Activated CD4-positive, alpha-beta memory T cell treated with anti-CD3 and anti-CD28 coated beads for 36 hours (primary cell): ENCODE measurements at places on chromosomes 2 and 18.

DNA sequence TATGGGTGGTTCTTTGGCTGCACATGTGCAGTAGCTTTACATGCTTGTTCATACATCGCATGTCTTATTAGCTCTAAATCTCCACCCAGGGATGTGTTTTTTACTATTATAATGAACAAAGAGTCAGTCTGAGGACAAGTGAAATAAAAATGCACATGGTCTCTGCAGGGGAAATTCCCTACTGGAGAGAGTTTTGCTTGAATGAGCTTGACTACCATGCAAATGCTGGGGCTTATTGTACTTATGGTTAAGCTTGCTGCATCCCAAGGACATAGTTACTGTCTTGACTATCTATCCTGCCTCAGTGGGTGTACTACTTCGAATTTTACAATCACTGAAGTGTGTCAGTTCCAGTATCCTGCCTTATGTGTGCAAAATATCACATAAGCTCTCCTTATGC is 362.7 kb downstream of the TDRD15 start:
- no peaks in the 10 kb centered on the region for H3K27me3 ChIP-seq
- no peak overlapping the region for H3K4me3 ChIP-seq
- no peaks in the 10 kb centered on the region for H3K36me3 ChIP-seq
- DNase-seq: no peak

GRCh38 chr18:8602040-8602439 is 7.2 kb upstream of the RAB12 start:
- DNase-seq: no peak
- no peak overlapping the region for H3K4me3 ChIP-seq

GRCh38 chr2:48424866-48425265 is 105.1 kb upstream of the STON1 start:
- no peak overlapping the region for H3K4me3 ChIP-seq
- peaks cover 12% of the 10 kb centered on the region for H3K4me1 ChIP-seq
- no peaks in the 10 kb centered on the region for H3K36me3 ChIP-seq
- no peak overlapping the region for H3K27ac ChIP-seq
- peaks cover 6% of the 10 kb centered on the region for H3K27me3 ChIP-seq

GRCh38 chr2:76861708-76862107 is 660.5 kb downstream of the LRRTM4 start:
- no peak overlapping the region for H3K4me3 ChIP-seq
- H3K36me3 ChIP-seq: no peaks in the 10 kb centered on the region
- H3K27me3 ChIP-seq: no peaks in the 10 kb centered on the region
- no peaks in the 10 kb centered on the region for H3K4me1 ChIP-seq
- H3K27ac ChIP-seq: no peak overlapping the region

GRCh38 chr2:129465045-129465444 is 514.4 kb upstream of the RAB6C start:
- no peak overlapping the region for H3K4me3 ChIP-seq
- H3K4me1 ChIP-seq: no peaks in the 10 kb centered on the region
- DNase-seq: no peak
- H3K27me3 ChIP-seq: no peaks in the 10 kb centered on the region

DNA sequence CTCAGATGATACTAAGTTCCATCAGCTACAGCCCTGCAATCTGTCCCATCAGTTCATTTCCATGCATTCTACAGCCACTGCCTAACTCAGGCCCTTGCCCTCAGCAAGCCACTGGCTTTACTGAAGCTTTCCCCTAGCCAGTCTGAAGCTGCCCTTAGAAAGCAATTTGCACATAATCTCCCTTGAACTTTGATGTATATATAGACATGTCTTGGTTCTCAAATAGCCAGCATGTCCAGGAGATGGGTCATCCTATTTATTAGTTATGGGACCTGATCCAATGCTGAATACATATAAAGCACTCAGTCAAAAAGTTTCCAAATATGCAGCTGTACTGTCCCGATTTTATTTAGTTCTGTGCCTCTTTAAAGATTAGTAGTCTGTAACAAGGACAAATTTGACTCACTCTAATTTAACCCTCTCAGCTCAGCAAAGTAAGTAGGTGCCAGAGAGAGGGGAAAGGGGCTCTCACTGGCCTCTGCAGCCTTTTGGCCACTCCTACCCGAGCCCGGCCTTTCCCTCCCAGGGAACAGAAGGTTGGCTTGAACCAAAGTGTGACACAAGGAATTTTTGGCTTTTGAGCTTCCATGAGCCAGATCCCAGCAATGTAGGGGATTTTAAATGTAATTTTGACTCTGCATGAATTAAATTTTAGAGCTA is 70.7 kb downstream of the CCDC93 start:
- no peak for DNase-seq
- H3K4me3 ChIP-seq: no peak overlapping the region
- H3K27me3 ChIP-seq: no peaks in the 10 kb centered on the region
- no peaks in the 10 kb centered on the region for H3K4me1 ChIP-seq
- no peak overlapping the region for H3K27ac ChIP-seq

DNA sequence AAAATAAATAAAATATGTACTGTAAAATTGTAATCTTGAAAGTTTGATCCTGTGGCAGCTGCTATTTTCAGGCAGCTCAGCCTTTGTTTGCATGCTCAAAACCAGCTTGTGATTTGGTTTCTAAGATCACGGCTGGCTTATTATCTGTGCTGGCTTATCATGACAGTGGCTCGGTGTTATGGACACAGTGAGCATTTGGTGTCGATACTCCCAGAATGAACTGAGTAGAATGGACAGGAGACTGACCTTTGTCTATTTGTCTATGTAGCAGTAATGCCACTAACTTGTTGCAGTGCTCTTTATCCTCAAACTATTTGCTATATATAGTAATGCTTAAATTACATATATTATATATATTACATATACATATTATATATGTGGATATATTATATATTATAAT is 58.8 kb downstream of the NEDD4L start:
- H3K27me3 ChIP-seq: peaks cover 8% of the 10 kb centered on the region
- H3K36me3 ChIP-seq: no peaks in the 10 kb centered on the region

DNA sequence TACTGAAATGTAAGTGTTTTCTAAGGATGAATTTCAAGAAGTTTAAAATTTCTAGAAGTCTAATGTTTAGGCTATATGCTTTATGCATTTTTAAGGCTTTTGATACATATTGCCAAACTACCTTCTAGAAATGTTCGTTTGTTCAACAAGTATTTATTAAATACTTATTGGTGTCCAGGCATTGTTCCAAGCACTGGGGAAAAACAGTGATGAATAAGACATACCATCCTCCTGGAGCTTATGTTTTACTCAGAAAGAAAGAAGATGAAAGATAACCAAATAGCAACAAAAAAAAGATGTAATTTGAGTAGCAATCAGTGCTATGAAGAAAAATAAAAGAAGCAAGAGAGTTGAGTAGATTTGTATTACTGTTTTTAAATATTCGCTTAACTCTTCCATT is 692.9 kb downstream of the SLC4A3 start:
- no peaks in the 10 kb centered on the region for H3K4me1 ChIP-seq
- no peak overlapping the region for H3K4me3 ChIP-seq
- H3K27me3 ChIP-seq: no peaks in the 10 kb centered on the region
- DNase-seq: no peak

GRCh38 chr2:237498341-237498740 is 11.3 kb downstream of the MLPH start:
- H3K36me3 ChIP-seq: no peaks in the 10 kb centered on the region
- H3K27ac ChIP-seq: no peak overlapping the region
- no peak overlapping the region for H3K4me3 ChIP-seq
- H3K27me3 ChIP-seq: peaks cover 39% of the 10 kb centered on the region
- DNase-seq: no peak

- no peaks in the 10 kb centered on the region for H3K4me1 ChIP-seq
- H3K27me3 ChIP-seq: no peaks in the 10 kb centered on the region
- H3K27ac ChIP-seq: no peak overlapping the region
- H3K36me3 ChIP-seq: no peaks in the 10 kb centered on the region
Measured at GRCh38 chr2:112891385-112891831, 19.6 kb upstream of the IL37 start.

DNA sequence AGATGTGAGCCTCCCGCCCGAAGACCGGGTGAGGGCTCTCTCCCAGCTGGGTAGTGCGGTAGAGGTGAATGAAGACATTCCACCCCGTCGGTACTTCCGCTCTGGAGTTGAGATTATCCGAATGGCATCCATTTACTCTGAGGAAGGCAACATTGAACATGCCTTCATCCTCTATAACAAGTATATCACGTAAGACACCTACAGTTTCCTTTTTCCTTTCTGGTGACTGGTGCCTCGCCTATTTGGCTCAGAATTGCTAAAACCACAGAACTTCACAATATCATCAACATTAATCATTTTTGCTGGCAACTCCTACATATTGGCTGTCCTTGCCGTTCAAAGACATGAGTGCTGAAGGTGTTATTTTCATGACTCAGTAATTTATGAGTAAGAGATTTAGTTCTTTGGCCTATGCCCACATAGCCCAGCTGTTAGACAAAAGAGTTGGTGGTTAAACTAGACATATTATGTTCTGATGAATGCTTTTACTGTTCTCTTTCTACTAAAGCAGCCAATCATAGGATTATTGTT is 2.2 kb downstream of the STAMBP start:
- H3K36me3 ChIP-seq: peaks cover 38% of the 10 kb centered on the region
- H3K27ac ChIP-seq: peak overlapping the region; percentile 91
- DNase-seq: peak; percentile 60
- peak overlapping the region; percentile 96 for H3K4me3 ChIP-seq
- H3K4me1 ChIP-seq: peaks cover 53% of the 10 kb centered on the region

DNA sequence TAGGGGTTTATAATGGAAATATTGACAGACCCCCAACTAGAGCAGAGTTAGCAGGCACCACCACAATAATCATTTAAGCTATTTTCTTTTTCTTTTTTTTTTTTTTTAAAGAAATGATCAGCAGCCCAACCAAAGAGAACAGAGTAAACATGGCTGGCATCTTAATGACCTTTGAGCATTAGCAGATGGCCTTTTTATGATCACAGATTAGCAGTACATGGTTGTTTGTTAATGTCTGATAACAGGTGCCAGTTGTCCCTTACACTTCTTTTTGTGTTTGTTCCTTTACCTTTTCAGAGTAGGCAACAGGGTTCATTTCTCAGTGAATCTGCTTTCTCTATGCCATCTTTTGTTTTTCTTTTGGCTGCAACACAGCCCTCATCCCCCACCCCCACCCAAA is 747.0 kb downstream of the BCL11A start:
- no peaks in the 10 kb centered on the region for H3K4me1 ChIP-seq
- H3K27me3 ChIP-seq: no peaks in the 10 kb centered on the region

GRCh38 chr2:234550056-234550455 is 53.2 kb upstream of the ARL4C start:
- H3K4me3 ChIP-seq: no peak overlapping the region
- DNase-seq: no peak
- H3K27ac ChIP-seq: no peak overlapping the region
- H3K4me1 ChIP-seq: peaks cover 2% of the 10 kb centered on the region

- no peak overlapping the region for H3K4me3 ChIP-seq
- H3K4me1 ChIP-seq: no peaks in the 10 kb centered on the region
- peaks cover 32% of the 10 kb centered on the region for H3K27me3 ChIP-seq
- no peak for DNase-seq
- no peak overlapping the region for H3K27ac ChIP-seq
Measured at GRCh38 chr2:70777450-70777849, 9.4 kb upstream of the ADD2 start.

DNA sequence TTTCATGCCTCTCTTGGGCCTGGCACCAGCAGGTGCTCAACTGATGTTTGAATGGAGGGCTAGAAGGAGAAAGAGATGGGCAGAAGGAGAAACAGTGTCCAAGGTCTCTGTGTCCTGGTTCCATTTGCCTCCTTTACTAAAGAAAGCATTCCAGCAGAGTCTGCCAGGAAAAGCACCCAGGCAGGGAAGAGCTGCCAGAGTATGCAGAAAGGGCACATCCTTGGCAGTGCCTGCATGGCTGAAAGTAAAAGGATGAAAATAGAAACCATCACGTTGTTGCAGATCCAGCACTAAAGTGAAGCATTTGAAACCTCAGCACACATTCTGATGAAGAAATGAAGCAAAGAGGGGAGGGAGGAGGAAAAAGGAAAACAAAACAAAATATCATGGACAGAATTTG is 142.2 kb downstream of the ESCO1 start:
- no peak overlapping the region for H3K27ac ChIP-seq
- H3K4me3 ChIP-seq: no peak overlapping the region
- peaks cover 11% of the 10 kb centered on the region for H3K27me3 ChIP-seq
- no peaks in the 10 kb centered on the region for H3K4me1 ChIP-seq
- DNase-seq: no peak

DNA sequence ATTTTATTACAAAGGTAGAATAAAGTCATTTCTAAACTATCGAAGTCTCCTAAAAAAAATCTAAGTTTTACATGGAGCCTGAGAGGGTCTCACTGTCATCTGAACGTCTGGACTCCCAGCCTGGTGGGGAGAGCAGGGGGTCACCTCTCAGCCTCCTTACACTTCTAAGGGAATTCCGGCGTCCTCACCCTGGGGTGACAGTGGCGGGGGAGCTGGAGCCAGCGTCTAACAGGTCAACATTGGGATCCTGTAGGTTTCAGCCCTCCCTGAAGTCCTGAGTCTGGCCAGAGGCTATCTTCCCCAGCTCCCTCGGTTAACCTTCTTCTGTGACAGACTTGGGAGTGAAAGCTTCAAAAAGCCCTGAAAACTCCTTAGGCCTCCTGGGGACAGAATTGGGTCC is 34.6 kb upstream of the GLI2 start:
- H3K27me3 ChIP-seq: peaks cover 9% of the 10 kb centered on the region
- H3K27ac ChIP-seq: no peak overlapping the region
- DNase-seq: no peak

- no peaks in the 10 kb centered on the region for H3K27me3 ChIP-seq
- DNase-seq: no peak
- no peaks in the 10 kb centered on the region for H3K4me1 ChIP-seq
Measured at GRCh38 chr18:73733806-73734314, 413.8 kb downstream of the FBXO15 start.

DNA sequence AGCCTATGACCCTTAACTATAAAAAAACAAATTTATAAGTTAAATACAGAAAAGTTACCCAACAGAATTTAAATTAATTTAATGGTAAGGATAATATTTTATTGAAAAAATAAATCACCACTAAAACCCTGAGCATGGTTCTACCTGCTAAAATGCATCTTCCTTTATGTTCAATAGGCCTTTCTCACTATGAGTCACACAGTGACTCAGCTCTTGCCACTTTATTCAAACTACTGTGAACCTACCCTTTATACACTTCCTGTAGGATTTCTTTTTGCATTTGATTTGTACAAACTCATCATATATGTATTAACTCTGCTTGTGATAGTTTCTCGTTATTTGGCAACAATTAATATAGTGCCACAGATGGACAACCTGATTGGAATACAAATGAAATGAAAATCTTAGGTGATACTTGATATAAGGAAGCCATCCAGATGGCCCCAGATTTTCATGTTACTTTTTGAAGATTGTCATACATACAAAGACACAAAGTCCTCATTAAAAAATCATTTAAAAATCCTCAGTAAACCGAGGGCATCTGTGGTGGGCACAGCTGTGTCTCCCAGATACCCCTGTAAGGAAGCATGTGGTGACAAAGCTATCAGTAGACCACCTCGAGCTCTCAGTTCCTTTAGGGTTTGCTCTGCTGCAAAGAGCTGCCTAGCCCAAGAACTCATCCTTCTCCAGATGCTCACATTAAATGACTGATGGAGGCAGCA is 55.2 kb upstream of the COBLL1 start:
- H3K4me3 ChIP-seq: no peak overlapping the region
- no peak overlapping the region for H3K27ac ChIP-seq
- no peak for DNase-seq
- no peaks in the 10 kb centered on the region for H3K36me3 ChIP-seq
- peaks cover 2% of the 10 kb centered on the region for H3K4me1 ChIP-seq
- H3K27me3 ChIP-seq: no peaks in the 10 kb centered on the region
